Right renal cortex interstitium (tissue), 3 donors: ENCODE measurements at places on chromosomes 16 and 17.

GRCh38 chr17:2244545-2245525 is 58.8 kb downstream of the SMG6 start:
- peak; percentile 57 for DNase-seq

DNA sequence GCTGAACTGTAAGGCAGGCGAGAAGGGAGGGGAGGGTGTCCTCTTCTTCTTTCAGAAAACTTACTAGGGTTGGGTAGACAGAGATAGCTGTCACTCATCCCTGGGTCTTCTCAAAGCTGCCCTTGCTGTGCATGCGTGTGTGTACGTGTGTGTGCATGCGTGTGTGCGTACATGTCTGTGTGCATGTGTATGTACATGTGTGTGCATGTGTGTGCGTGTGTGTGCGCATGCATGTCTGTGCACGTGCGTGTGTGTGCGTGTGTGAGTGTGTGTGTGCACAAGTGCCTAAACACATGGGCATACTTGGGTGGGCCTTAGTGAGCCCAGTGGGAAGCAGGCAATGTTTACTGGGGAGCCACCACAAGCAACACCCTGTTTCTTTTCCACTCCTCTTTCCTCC is 154.8 kb upstream of the TNRC6C start:
- DNase-seq = no peak

- DNase-seq = no peak
These were observed 1.8 kb upstream of the HOXB8 start for GRCh38 chr17:48616717-48617470.

- DNase-seq = no peak
These were observed 128.5 kb upstream of the EEF2KMT start for GRCh38 chr16:5225931-5226655.

- no peak for DNase-seq
These were observed 115.2 kb downstream of the C17orf67 start for GRCh38 chr17:56718515-56718914.

GRCh38 chr17:21004016-21004930 is 38.5 kb downstream of the USP22 start:
- DNase-seq = no peak

DNA sequence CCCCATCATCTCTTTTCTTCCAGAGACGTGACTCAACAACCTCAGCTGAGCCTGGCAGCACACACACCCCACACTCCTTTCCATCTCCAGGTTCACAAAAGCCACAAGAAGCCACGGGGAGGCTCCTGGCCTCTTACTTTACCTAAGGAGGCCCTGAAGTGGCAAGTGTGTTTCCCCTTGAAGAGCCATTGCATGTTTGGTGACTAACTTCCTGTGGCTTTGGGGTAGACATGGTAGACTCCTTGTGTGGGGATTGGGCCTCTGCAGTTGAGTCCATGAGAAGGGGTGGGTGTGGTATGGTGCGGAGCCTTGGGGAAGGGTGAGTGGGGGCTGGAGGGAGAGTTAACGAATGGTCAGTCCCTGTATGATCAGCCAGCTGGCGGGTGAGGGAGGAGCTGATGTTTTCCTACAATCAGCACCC is 24.2 kb downstream of the SAP30BP start:
- DNase-seq = no peak

DNA sequence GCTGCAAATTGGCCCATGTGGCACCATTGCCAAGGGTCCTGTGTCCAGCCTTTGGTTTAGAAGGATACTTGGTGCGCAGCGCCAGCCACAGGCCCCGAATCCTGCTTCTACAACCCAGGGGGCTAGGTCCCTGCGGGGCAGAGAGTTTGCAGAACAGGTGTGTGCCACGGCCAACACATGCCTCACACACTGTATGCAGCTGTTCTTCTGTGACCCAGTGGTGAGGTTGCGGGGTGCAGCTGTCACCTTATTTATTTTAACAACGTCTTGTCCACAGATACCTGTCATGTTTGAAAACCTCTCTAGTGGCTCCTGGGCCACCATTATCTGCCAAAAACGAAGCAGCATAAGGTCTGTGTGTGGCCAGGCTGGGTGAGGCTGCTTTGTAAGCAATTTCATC is 11.6 kb downstream of the CBFA2T3 start:
- no peak for DNase-seq

DNA sequence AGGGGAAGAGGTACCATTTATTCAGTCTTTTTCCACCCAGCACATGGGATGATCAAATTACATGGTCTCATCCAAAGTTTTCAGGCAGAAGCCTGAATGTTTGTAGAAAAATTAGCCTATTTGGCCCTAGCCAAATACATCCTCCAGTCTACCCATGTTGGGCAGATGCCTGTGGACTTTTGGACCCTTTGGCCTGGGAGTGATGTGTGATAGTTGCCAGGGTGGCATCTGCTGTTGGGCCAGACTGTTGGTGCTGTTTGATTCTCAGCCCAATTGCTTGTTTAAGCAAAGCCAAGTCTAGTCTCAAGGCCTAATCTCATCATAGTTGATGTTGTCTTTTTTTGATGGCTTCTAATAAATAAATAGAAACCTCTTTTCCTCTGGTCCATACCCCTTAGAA is 419.0 kb downstream of the CDH13 start:
- DNase-seq = no peak

- DNase-seq = no peak
These were observed 5.6 kb downstream of the AKAP1 start for GRCh38 chr17:57090560-57091185.

GRCh38 chr16:11587643-11588247 is 1.0 kb upstream of the LITAF start:
- no peak for DNase-seq

- DNase-seq = no peak
These were observed 47.2 kb downstream of the PDPK1 start for GRCh38 chr16:2584729-2585650.

- DNase-seq = no peak
These were observed 709 bp downstream of the STAT5A start for GRCh38 chr17:42288803-42289610.

DNA sequence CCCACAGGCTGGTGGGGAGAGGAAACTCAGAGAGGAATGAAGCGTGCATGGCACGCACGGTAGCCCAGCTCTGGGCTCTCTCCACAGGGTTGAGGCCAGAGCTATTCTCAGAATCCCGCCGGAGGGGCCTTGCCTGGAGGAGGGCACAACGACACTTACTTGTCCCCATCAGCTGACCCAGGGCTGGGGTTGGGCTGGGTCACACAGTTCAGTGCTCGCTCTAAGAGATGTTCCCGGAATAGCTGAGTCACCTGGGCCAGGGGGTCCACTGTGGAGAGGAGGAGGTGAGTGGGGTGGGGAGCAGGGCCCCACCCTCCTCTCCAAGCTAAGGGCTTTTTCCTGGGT is 21.8 kb downstream of the SREBF1 start:
- no peak for DNase-seq

DNA sequence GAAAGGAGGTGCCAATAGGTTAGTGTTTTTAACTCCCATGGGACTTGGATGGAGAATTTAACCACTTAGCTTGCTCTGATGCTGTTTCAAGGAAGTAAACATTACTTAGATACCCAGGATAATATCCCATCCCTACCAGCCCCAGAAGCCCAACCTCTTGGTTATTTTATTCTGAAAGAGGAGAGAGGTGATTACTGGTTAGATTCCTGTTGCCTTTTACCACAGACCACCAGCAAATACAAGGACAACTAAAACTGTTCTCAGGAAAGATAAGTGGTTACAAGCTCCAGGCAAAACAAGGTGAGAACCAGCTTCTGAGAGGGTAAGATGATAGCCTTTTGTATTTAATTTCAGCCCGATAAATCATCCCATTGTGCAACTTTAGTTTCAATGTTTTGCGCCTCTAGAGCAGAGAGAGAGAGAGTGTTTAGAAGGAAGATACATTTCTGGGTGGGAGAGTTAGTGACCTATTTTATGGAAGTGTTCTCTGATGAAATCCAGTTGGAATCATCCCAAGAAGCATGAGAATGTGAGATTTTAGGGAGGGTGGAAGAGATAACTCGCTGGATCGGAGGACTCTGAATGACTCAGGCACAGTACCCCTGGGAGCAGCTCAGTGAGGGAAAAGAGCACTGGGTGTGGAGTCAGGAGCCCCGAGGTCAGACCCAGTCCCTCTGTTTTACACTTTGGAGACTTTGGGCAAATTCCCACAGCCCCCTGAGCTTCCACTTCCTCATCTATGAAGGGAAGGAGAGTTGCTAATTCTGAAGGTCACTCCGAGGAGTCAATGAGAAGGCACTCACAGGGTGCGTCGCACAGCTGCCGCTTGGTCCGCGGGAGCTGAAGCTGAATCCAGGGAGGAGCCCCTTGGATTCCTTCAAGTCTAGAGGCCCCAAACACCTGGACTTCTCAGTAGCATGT is 12.1 kb downstream of the GLP2R start:
- DNase-seq = no peak

GRCh38 chr17:80377798-80378197 is 37.2 kb upstream of the ENDOV start:
- no peak for DNase-seq

DNA sequence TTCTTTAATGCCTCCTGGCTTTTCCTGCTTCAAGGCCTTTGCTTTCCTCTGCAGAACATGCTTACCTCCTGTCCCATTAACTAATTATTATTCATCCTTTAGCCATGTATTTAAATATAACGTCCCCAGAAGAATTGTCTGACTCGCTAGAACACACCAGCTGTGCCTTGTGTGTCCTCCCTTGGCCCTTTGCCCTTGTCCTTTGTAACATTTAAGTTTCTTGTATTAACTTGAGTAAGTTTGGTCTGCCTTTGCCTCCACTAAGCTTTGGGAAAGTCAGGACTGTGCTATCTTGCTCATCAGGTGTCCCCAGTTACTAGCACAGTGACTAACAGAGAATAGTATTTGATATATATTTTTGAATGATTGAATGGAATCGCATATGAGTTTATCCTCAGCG is 29.6 kb upstream of the ABCA9 start:
- no peak for DNase-seq

DNA sequence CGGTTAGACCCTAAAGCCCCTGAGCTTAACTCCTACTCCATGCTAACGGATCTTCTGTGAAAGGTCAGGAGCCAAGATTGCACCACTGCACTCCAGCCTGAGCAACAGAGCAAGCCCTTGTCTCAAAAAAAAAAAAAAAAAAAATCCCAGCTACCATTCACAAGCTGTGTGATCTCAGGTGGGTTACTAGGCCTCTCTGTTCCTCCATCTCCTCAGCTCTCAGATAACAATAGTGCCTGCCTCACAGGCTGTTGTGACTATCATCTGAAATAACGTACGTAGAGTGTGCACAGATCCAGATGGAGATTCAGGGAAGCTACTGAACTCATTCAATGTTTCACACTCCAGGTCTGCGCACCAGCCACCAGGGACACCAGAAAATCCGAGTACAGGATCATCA is 57.8 kb downstream of the C16orf95 start:
- DNase-seq = no peak

DNA sequence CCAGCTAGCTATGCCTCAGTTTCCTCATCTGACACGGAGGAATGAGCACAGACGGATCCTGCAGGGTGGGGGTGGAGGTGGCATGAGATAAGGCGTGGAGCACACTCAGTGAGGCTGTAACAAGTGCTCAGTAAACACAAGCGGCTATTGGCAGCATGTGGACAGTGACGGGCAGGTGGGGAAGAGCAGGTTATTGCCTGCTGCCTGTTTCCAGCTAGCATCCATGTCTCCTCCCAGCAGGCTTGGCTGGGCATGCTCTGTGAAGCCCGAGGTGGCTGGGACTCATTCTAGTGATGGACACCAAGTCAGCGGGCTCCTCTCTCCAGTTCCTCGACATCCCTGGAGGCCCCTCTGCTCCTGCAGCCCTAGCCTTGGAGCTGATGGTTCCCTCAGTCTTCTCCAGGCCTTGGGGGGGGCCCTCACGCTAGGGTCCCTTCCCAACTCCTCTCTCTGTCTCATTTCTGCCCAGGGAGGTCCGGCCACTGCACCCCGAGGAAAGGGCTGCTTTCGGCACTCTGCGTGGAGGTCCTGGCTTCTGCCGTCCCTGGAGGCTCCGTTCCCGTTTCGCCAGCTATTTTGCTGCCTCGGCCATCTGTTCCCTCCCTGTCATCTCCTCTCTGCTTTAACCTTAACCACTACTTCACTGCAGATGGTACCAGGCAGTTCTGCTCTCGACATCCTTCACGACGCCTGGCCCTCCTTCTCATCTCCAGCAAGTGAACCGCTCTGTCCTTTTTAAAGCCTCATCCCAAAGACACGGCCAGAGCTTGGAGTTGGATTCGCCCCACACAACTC is 6.2 kb downstream of the RTN4RL1 start:
- DNase-seq = no peak

DNA sequence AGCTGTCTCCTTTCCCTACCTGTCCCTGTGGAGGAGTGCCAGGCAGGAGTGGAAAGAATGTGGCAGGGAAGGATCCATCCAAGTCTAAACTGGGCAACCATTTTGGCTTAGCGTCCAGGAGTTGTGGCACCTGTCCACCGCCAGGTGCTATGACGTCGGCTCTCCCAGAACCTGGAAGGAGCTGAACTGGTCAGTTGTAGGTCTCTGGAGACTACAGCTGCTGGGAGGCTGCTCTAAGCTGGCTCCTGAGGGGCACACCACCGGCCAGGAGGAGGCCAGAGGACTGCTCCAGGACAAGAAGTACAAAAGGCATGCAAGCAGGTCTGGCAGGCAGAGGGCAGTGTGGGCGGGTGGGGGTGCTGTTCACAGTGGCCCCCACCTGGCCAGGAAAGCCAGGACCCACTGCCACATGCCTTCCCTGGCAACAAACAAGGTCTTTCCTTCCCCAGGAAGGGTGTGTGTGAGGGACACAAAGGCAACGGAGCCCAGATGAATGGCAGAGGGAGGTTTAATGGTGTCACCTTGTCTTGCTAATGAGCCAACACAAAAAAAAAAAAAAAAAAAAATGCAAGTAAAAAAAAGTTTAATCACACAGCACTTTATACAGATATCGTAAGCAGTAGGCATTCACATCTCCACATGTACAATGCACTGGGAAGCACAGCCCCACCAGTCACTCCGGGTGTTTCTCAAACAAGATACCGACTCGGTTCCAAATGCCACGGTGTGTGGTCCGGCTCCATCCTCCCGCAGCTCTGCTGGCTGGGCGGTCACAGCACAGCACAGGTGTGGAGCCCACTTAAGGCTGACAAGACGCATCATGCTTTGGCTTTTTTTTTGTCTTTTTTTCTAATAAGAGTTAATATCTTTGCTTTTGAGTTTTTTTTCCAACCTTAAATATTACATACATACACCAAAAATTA is 4.8 kb downstream of the SPHK1 start:
- DNase-seq = no peak
